ENCODE measurements at places on chromosomes 12 and 14.

DNA sequence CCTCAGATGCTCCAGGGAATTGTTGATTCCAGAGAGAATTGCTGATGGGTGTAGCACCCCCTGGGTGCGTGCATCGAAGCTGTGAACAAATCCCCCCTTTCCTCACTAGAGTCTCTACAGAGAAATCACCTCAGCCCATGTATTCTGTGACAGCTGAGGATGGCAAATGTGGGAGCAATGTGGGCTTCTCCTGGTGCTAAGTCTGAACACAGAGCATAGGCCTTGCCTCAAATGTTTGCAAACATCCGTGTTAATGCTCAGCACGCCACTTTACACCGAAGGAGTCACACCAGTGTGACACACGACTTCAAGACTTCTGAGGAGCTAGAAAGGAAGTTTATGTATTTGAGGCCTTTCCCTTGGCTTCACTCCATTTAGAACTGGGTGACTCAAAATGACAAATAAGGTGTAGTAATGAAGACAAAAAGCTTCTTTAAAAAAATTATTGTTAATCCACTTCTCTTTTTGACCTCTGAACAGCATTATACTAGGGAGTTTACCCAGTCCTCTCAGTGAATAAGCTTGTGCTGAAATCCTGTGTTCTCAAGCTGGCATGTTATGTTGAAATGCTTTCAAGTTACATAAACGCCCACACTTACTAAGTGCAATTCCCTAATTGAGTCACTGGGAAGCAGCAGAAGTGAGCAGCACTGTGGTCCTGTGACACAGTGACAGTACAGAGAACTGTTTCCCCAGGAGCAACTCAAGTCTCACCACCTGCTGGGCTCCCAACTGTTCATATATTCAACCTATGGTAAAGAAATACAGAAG is 92.9 kb downstream of the FAR2 start:
- no peak for DNase-seq

DNA sequence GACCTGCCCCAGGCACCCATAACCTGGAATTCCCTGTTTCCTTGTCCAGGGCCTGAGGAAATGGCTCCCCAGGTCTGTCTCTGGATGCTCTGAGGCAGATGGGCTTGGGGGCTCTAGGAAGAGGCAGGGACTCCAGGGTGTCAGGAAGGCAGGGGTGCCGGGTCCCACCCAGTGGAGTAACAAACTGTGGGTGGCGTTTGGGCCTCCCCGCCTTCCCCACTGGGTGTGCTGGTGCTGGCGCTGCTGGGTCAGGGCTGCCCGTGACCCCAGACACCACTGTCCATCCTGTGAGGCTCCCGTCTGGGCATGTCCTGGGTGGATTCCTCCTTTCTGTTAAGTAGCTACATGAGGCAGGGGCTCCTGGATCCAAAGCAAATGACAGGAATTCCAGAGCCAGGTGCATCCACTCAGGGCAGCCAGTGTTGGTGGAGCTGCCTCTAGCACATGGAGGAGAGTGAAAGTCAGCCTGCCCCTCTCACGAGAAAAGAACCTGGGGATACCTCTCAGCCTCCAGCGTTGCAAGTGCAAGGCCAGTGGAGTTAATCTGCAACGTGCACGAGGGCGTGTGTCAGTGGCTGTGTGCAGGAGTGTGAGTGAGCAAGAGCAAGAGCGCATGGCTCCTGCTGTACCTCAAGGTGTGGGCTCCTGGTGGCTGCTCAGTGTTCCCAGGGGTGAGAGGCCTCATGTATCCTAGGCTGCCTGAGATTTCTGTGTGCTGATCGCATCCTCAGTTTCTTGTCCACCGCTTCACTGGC is 403.1 kb downstream of the TMEM121 start:
- DNase-seq = no peak

- DNase-seq = no peak
Measured at GRCh38 chr12:48106681-48107613, 1.1 kb upstream of the SENP1 start.

DNA sequence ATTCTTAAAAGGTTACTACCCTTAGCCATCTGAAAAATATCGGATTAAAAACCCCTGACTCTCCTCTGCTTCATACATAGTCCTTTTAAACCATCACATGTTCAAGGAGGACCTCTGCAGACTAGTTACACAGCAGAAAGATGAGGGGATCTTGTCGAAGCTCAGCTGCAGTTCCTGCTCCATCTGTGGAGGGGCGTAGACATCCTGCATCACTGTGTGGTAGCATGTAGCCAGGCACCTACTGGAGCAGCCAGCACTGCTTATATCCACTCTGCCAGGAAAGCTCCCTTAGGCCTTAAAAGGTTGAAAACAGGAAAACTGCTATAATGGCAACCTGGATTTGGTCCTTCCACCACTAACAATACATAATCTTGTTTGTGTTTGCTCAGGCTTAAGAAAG is 57.6 kb upstream of the STRN3 start:
- DNase-seq = no peak

GRCh38 chr14:74671789-74672188 is 41.1 kb downstream of the AREL1 start:
- no peak for DNase-seq

Measured in GM18507 (cell line).